ENCODE measurements at places on chromosomes 4 and X.

DNA sequence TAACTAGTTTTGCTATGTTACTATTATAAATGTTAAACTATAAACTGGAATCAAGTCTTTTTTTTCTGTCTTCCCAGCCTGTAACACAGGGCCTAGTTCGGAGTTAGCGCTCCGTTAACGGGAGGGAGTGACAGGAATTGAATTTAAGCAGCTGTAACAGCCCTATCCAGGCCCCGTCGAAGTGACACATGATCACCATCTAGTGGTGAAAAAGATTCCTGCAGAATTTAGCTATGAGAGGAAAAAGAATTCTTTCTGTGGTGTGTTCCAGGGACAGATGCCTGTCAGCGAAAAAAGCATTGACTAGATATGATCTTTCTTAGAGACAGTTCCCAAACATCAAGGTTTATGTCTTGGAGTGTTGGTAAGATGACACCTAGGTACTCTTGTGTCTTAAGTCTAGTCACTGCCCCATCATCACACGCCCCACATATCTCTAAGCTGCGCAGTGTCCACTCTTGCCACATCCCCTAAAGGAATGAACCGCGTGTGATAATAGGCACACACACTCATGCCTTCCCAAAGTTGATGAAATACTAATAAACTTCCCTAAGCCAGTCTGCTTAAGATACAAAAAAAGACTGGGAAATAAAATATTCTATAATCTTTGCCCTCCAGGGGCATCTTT, 2.1 kb downstream of the GAB3 start:
- DNase-seq = no peak

DNA sequence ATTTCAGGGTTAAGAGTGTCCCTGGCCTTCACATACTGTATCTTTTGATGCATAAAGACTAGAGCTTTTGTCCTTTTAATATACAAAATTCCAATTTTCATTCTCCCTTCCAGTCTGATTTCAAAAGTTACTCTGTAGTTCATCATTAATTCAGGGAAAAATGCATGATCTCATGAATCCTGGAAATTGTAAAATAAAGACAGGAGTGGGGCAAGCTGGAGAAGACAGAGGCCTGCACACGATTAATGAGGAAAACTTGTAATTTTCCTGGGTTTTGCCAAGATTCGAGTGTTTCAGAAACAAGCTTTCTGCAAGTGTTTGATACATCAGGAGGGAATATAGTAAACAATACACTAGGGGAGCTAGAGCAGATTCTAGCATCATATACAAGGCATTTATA, 947.9 kb downstream of the FAT4 start:
- DNase-seq = no peak

GRCh38 chr4:92254767-92255442, 48.9 kb upstream of the GRID2 start:
- DNase-seq = no peak

DNA sequence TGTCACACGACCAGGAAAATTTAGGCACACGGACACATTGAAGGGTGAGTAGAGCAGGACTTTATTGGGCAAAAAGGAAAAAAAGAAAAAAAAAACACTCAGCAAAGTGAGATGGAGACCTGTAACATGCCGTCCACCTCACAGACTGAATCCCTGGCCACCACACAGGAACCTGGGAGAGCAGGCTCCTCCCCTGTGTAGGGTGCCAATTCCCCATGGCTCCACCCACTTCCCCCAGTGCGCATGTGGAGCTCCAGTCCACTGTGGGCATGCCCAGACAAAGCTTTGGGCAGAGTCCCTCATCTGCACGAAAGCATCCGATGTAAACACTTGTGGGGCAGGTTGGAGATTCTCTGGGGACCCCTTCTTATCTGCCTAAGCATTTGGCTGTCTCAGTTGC, 23.6 kb upstream of the CBR4 start:
- DNase-seq = no peak

- DNase-seq = no peak
Measured at GRCh38 chr4:173174594-173175012, 6.0 kb downstream of the GALNT7 start.

- no peak for DNase-seq
Measured at GRCh38 chr4:123433573-123433972, 37.0 kb downstream of the SPRY1 start.

- DNase-seq = peak; percentile 12
Measured at GRCh38 chr4:140130677-140131076, 23.3 kb downstream of the MAML3 start.

GRCh38 chr4:138114434-138114833, 127.7 kb downstream of the SLC7A11 start:
- peak; percentile 20 for DNase-seq

DNA sequence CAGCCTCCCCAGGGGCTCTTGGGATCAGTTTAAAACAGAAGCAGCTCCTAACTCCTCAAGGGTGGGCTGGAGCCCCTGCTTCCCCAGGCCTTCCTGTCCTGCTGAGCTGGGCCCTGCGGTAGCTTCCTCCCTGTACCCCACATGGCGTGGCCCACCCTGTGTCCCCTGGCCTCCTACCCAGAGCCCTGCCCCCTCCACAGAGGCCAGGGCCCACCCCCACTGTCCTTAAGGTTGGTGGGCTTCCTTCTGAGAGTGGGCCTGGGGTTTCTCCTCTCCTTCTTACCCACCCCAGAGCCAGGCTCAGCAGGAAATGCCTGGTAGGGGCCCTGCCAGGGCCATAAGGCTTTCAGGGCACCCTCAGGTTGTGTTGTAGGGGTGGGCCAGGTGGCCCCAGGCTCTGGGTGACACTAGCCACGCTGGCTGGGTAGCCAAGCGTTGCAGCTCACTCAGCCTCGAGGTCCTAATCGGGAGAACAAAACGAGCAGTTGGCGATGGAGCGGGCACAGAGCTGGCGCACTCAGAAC, 11.6 kb downstream of the SH3BP2 start:
- DNase-seq = no peak

GRCh38 chr4:98673288-98673644, 14.9 kb upstream of the TSPAN5 start:
- DNase-seq = no peak

- DNase-seq = no peak
Measured at GRCh38 chrX:151513472-151513871, 50.0 kb upstream of the PASD1 start.

GRCh38 chrX:113058634-113059033, 218.0 kb upstream of the AMOT start:
- DNase-seq = no peak

DNA sequence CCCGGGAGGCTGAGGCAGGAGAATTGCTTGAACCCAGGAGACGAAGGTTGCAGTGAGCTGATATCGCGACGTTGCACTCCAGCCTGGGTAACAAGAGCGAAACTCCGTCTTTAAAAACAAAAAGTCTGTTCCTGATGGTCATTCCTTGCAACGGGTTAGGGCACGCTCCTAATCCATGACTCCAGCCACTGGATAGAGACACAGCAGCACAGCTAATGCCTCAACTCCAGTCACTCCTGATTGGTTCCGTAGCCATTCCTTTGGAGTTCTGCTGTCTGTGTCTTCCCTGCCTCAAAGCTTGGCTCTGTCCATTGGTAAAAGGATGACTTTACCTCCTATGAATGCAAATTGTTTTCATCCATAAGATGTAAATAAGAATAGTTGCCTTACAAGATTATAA, 44.3 kb upstream of the FAM9A start:
- no peak for DNase-seq

DNA sequence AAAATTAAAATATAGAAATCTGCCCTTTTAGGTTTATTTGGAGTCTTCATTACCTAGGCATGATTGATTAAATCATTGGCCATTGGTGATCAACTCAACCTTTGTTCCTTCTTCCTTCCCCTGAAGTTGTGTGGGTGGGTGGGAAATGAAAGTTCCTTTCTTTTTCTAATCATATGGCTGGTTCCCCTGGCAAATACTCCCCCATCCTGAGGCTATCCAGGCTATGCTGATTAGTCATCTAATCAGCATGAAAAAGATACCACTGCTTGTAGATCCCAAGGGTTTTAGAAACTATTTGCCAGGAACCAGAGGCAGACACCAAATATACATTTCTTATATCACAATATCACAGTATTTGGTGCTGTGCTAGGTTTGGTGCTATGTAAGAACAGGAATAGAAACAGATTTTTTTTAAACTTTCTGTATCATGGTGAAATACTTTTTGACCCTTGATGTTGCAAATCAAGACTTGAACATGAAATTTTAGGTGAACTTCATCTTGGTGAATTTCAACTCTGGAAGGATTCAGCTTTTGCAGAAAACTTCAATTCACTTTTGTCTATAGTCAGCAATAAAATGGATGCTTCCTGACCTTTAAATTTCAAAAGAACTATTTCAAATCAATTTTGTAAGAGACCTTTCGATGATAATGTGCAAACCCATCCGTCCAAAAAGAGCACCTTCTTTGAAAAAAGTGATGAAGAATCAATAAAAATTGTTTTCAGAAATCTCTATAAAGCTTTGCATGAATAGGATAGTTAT, 71.1 kb downstream of the CCSER1 start:
- DNase-seq = no peak

GRCh38 chr4:147515220-147515936, 34.5 kb downstream of the EDNRA start:
- DNase-seq = no peak

DNA sequence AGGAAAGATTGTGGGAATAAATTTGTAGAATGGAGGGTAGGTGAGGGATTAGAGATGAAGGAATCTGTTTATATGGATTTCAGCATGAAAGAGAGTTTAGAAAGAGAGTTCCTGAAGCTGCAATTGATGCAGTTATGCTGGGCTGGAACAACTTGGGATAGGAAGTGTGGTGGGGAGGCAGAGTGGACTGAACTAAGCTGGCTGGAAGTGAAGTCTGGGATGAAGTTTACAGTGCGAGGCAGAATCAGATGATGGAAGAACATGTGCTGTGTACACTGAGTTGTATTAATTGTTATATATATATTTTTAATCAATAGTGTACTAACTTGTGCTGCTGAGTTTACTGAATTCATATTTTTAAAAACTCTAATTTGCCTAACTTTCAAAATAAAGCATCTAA, 461.9 kb downstream of the SPRY1 start:
- no peak for DNase-seq

DNA sequence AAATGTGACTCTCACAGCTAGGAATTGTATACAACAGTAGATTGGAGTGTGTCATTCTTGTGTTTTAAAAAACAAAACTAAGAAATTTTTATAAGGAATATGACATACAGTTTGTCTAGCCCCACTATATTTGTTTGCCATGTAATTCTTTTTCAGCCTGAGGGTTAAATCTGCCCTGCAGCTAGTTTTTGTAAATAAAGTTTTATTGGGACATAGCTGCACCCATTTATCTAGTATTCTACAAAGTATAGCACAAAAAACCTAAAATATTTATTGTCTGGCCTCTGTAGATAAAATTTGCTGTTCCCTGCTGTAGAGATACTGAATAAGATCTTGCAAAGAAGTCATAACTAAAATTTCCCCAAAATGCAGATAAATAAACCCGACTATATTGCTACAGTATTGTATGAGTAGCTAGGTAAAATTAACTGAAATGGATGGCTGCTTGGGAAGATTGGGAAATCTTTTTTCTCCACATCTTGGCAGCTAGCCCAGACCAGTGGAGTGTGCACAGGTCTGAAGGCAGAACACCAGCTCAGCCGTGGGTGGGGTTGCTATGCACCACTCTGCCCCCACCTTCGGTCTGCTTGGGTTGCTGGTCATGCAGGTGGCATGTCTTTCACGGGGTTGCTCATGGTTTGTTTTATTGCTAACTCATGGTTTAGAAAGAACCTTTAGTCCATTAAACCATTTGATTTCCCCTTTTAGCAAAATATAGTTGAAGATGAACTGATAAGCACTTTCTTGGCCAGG, 127.9 kb downstream of the KLHL8 start:
- DNase-seq = peak; percentile 99

DNA sequence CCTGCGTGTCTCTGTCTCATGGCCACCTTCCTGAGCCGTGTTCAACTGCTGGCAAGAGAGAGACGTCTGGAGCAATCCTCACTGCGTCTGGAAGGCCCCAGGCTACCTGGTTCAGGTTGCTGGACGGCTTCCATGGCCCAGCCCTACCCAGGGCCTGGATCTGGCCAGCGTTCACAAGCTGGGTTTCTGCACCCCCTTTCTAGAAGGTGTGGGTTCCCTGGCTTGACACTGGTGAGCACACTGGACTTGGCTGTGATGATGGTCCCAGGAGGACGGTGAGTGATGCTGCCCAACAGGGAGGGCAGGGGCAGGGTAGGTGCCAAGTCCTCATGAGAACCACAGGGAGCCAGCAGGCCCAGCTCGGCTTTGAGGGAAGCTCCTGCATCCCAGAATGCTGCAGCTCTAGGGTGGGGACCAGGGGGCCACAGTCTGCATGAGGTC, 63.4 kb downstream of the HTRA3 start:
- DNase-seq = no peak

- DNase-seq = peak; percentile 49
Measured at GRCh38 chrX:41621222-41621723, 67.5 kb upstream of the GPR34 start.

GRCh38 chrX:155767051-155767875, 113.9 kb upstream of the VAMP7 start:
- DNase-seq = peak; percentile 70

GRCh38 chrX:40147971-40148370, 50.2 kb upstream of the BCOR start:
- DNase-seq = no peak

DNA sequence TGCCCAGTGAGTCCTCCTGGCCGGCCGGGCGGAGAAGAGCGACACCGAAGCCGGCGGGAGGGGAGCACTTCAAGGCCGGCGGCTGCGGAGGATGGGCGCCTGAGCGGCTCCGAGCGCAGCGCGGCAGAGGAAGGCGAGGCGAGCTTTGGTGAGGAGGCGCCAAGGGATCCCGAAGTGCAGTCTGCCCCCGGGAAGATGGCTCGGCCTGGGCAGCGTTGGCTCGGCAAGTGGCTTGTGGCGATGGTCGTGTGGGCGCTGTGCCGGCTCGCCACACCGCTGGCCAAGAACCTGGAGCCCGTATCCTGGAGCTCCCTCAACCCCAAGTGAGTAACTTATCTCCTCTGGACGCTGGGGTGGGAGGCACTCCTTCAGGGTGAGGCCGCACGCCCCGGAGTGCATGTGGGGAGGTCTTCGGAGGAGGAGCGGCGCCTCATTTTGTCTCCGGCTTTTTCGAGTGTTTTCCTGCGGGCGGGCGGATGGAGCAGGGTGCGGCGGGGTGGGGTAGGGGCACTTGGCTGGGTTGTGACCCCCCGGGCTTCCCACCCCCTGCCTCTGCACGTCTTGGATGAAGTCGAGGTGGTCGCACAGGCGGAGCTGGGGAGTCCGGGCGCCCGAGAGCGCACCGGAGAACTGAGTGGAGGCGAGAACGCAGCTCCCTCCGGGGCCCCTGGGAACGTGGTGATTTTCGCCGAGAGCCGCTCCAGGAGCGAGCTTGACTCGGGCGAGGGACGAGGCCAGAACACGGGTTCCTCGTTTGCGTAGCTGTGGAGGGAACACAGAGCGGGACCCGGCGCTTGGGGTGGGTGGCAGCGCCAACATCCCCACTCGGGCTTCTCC, 979 bp downstream of the EFNB1 start:
- no peak for DNase-seq

- DNase-seq = no peak
Measured at GRCh38 chr4:155478336-155478835, 101.6 kb upstream of the MAP9 start.

GRCh38 chrX:8738588-8739189, 6.8 kb upstream of the ANOS1 start:
- DNase-seq = peak; percentile 6

- no peak for DNase-seq
Measured at GRCh38 chr4:101824500-101824899, 34.0 kb downstream of the BANK1 start.
